ENCODE measurements at places on chromosomes 2 and 18.

- DNase-seq: no peak
Measured at GRCh38 chr18:78898066-78898465, 81.6 kb upstream of the SALL3 start.

GRCh38 chr18:70195014-70195614, 10.4 kb downstream of the RTTN start:
- DNase-seq: no peak

DNA sequence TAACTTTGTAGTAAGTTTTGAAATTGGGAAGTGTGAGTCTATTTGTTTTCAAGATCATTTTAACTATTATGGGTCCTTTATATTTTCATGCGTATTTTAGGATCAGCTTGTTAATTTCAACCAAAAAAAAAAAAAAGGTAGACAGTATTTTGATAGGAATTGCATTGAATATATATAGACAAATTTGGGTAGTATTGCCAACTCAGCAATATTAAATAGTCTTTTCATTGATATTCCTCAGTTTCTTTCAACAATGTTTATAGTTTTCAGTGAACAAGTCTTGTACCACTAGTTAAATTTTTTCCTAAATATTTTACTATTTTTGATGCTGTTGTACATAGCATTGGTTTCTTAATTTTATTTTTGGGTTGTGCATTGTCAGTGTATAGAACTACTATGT, 149.9 kb downstream of the TAF4B start:
- DNase-seq: no peak

DNA sequence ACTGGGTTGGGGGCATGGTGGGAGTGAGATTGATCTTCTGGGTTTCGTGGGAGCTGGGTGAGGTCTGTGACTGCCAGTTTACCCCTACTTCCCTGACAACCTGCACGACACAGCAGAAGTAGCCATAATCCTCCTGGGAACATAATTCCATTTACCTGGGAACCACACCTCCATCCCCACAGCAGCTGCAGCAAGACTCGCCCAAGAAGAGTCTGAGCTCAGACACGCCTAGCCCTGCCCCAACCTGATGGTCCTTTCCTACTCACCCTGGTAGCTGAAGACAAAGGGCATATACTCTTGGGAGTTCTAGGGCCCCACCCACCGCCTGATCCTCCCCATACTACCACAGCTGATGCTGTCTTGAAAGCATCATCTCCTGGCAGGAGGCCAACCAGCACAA, 43.8 kb downstream of the FLACC1 start:
- no peak for DNase-seq

DNA sequence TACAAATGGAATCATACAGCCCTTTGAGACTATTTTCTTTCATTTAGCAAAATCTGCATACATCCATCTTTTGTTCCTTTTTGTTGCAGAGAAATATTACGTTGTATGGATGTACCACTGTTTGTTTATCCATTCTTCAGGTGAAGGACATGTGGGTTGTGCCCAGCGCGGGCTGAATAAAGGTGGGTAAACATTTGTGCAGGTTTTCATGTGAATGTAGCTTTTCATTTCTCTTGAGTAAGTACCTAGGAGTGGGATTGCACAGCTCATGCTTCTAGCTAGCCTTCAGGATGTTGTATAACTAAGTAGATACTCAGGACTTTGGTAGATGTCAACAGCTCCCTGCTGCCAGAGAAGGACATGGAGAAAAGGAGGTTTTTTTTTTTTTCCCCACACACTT, 50.6 kb upstream of the SPRED2 start:
- DNase-seq: no peak

- DNase-seq: no peak
Measured at GRCh38 chr18:58492891-58493469, 135.9 kb downstream of the ALPK2 start.

- no peak for DNase-seq
Measured at GRCh38 chr2:108058576-108059137, 72.3 kb downstream of the SLC5A7 start.

GRCh38 chr2:9474361-9475057, at the start of gene IAH1:
TSS of gene IAH1 (plus strand) at chr2:9474551. CDS start at chr2:9474567, 16 bp downstream.
- peak; percentile 72 for DNase-seq

DNA sequence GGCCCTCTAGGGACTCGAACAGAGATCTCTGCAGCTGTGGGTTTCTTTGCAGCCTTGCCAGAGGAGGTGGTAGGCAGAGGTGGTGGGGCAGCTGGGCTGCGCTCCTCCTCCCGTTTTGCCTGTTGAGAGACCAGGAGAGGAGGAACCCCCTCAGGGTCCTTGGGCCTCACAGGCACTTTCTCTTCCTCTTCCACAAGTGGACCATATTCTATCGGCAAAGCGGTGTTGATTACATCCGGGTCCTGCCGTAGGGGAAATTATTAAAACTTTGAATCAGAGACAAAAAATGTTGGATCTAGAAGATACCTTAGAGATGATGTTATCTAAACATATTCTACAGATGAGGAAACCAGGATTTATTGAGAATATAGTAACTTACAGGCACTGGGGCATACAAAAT, 78.5 kb downstream of the CLIP4 start:
- no peak for DNase-seq

DNA sequence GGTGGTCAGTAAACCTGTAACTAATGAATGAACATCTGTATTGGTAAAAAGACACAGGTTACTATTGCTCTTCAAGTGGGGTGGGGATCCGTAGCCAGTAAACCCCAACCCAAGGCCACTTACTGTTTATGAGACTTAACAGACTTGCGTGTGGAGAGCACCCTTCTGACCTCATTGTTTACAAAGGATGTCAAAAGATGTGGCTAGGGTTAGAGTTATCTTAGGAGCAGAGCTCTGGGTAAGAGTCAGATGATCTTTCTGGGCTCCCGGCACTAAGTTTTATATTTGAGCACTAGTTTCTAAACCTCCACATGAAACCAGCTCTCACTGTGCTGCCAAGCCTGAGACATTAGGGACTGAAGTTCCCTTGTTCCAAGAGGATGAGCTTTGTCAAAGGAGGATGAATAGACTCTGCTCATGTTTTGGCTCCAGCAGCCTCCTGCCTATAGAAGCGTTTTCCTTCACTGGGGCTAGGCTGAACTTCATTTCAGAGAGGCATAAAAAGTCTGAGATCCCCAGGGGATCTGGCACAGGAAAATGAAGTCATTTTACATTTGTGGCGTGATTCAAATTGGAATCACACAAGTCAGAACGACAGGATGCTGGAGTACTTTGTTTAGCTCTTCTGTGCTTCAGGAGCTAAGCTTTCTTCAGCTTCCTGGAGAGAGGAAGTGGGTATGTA, 403.1 kb upstream of the TRIB2 start:
- DNase-seq: no peak

GRCh38 chr2:232265329-232265728, 113.2 kb upstream of the ALPP start:
- no peak for DNase-seq

DNA sequence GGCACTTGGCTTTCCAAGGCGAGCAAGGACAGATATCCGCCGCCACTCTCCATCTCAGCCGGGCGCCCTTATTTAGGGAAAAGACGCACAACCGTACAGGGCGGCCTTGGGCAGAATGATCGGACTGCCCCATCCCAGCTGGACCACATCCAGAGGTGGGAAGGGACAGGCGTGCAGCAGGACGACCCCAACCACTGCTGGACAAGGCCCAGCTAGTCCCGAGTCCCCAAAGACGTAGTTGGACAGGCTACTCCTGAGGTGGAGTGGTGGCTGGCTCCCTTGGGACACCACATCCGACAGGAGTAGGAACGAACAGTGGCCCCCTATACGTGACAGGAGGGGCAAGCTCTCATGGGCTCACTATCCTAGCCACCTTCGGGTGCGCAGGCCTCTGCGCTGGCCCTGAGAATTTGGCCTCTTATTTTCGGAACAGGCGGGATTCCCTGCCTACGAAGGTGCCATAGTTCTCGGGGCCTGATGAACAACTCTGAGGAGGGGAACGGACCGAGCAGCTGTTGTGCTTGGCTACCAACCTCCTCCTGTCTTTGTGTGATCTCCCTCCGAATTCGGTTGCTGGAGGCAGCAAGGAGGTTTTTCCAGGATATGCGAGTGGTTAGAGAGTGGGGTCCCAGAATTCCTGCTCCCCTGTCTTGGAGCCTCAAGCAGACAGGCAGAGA, 2.3 kb downstream of the FEV start:
- no peak for DNase-seq

- DNase-seq: no peak
Measured at GRCh38 chr18:49617329-49617695, 55.5 kb downstream of the LIPG start.

GRCh38 chr2:241110607-241111439, 8.7 kb upstream of the MTERF4 start:
- no peak for DNase-seq

- DNase-seq: no peak
Measured at GRCh38 chr2:52964916-52965530, 802.6 kb upstream of the CHAC2 start.

GRCh38 chr2:189516546-189516945, 64.0 kb downstream of the SLC40A1 start:
- no peak for DNase-seq

DNA sequence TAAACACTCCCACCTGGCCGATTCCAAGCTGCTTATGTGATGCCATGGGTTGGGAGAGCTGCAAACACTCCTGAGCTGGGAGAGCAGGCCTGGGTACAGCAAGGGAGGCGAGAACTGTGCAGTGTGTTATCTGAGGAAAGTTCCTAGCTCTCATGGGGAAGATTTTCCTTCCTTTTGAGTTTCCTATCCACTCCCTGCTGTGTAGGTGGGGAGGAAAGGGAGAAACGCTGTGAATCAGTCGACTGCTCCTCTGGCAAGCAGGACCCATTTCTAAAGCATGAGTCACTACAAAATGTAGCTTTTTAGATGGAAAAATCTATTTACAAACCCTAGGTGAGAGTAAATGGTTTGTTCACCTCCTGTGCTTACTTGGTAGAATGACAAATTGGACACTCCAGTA, 80.4 kb downstream of the SH3RF3 start:
- DNase-seq: no peak

DNA sequence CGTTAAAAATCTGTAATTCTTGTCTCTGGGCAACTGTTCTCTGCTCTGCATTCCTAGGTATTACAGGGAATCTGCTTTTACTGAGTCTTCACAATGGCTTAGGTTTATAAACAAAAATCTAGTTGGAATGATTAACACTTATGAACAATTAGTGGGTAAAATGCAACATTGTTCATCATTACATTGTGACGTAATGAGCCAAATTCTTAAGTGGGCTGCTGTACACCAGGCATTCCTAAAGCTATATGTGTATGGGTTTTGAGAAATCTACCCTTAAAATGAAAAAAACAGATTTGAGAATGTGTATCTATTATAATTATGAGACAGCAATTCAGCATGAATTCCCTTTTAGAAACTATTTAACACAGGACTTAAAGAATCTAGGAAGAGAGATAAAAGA, 41.5 kb upstream of the ERBB4 start:
- DNase-seq: no peak

DNA sequence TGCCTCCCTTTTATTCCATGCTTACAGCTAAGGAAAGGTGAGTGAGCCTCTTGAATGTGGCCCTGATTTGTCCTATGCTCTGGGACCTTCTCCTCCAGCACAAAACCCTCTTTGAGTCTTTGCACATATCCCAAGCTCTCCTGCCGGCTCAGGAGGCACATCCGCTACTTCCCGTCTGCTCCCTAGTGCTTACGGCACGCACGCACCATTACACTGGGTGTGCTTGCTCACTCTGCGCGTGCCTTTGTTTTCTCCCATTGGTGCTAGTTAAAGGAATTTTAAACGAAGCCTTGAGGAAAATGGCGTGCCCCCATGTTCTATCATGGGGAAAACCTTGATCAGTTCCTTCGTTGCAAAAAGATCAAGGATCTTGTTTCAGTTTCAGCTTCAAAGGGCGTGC, 7.9 kb upstream of the DGKD start:
- DNase-seq: no peak

- DNase-seq: no peak
Measured at GRCh38 chr2:174729797-174730697, 34.2 kb downstream of the CHRNA1 start.

- DNase-seq: no peak
Measured at GRCh38 chr2:200637901-200638300, 52.1 kb downstream of the AOX1 start.

- no peak for DNase-seq
Measured at GRCh38 chr2:120654381-120655134, 81.1 kb upstream of the GLI2 start.

DNA sequence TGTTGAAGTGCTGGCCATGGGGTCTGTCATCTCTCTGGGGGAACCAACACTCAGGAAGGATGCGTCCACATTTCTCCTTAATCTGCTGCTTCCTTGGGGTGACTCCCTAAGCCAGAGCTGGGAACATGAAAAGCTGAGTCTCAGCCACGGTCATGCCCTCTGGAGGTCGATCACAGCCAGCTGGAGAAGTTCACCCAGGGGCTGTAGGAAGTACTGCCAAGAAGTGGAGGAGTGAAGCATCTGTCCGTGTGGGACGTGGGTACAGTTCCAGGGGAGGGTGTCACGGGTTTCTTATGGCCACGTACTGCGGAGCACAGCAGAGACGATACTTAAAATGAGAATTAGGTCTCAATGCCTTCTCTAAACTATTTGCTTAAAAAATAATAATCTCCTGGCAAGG, 42.4 kb upstream of the IGFBP2 start:
- no peak for DNase-seq

GRCh38 chr2:137928547-137929518, 35.4 kb upstream of the HNMT start:
- no peak for DNase-seq

- no peak for DNase-seq
Measured at GRCh38 chr18:12256951-12257350, 2.8 kb downstream of the CIDEA start.

DNA sequence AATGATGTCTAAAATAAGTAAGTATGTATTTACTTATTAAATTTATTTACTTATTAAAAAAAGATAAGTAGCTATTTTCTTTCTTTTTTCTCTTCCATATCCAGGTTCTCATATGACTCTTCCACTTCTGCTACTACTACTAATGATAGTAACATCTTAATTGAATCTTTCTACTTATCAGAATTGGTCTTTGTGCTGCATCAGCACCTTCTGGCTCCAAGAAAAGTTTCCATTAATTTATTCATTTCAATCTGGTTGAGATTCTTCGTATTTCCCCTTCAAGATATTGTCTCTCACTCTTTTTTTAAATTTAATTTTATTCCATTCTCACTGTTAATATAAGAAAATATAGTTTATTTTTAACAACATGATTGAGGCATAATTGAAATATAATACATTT, 1675.4 kb downstream of the DPP10 start:
- DNase-seq: no peak

GRCh38 chr2:231159306-231159705, 34.5 kb upstream of the HTR2B start:
- no peak for DNase-seq

DNA sequence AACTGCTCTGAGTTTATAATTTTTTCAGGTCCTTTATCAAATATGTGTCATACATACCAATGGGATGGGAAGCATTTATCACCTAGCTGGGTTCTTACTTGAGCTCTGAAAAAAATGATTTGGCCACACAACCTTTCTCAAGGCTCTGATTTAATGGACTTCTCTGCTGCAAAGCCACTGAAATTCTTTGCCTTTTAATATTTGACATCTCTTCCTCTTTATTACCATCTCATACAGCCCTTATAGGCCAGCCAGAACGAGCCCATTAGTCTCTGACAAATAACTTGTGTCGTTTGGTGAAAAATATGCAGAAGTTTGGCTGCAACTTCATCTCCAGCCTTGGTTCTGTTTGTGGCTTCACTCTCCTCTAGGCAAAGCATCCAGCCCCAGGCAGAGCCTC, 249.1 kb downstream of the ATAD2B start:
- DNase-seq: no peak

GRCh38 chr2:207782238-207783030, 12.7 kb upstream of the FZD5 start:
- no peak for DNase-seq
